ENCODE measurements at places on chromosomes 16 and 17.
A peak's percentile ranks its signal among the peaks of the same experiment; 100 is the strongest.

DNA sequence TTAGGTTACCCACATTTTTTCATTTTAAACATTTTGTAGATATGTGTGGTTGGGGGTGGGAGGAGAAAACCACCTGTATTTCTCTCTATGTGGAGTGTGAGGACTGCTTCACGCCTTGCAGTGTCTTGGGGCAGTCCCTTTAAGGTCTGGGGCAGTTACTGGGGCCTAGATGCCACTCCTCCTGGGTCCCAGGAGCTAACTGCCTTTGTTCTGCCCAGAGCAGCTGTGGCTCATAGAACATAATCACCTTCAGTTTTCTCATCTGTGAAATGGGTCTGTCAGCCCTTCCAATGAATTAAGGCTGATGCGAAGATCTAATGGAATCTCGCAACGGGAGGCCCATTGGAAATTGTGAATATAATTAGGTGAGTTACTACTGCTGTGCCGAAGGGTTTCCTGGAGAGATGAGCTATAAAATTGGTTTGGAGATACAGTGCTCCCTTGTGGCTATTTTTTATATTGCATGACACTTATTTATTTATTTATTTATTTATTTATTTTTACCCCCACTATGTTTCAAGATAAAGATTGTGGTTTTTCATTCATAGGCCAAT, 22.9 kb downstream of the DHRS7C start:
- DNase-seq = no peak

- DNase-seq = no peak
Measured at GRCh38 chr17:64193561-64193960, 63.6 kb upstream of the ERN1 start.

DNA sequence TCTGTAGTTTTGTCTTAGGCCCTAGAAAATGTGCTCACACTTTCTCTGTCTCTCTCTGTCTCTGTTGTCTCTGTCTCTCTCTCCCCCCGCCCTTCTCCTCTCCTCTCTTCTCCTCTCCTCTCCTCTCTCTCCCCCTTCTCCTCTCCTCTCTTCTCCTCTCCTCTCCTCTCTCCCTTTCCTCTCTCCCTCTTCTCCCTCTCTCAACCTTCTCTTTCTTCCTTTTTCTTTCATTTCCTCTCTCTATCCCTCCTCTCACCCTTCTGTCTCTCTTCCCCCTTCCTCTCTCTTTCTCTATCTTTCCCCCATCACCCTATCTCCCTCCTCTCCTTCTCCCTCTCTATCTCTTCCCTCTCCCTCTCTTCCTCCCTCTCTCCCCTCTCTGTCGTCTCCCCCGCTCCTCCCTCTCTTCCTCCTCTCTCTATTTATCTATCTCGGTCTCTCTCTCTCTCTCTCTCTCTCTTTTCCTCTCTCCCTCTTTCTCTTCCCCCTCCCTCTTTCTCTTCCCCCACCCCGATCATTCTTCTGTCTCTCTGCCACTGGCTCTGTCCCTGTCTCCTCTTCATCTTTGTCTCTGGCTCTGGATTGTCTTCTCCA, 107.2 kb upstream of the C16orf82 start:
- no peak for DNase-seq

GRCh38 chr16:25679511-25679910, 12.2 kb upstream of the HS3ST4 start:
- no peak for DNase-seq

DNA sequence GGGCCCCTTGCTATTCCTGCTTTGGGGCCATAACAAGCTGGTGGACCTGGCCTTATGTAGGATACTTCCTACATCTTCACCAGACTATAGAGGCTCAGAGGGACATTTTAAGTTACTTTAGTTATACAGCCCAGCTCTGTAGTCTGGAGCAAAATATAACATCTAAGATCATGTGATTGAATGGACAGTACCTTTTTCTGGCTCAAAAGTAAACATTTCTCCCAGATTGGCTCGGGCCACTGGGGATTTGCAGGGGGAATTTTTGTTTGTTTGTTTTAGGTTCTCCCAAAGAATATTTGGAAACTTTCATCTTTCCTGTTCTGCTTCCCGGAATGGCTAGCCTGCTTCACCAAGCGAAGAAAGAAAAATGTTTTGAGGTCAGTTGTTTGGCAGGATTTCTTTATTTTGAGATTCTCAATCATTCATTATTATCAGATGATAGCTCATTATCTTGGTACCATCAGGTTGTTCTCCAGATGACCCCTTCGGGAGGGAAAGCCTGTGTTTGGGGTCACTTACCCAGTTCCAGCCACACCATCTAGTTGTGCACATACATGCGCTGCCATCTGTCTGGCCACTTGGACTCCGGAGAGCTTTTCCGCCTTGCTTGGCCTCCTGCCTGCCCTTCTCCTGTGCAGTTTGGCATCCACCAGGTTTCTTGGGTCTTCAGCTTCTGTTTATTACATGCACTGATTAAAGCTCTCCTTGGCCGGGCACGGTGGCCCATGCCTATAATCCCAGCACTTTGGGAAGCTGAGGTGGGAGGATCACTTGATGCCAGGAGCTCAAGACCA, 17.2 kb downstream of the IQCK start:
- DNase-seq = no peak

GRCh38 chr17:82300228-82300627, 17.2 kb downstream of the CD7 start:
- no peak for DNase-seq

DNA sequence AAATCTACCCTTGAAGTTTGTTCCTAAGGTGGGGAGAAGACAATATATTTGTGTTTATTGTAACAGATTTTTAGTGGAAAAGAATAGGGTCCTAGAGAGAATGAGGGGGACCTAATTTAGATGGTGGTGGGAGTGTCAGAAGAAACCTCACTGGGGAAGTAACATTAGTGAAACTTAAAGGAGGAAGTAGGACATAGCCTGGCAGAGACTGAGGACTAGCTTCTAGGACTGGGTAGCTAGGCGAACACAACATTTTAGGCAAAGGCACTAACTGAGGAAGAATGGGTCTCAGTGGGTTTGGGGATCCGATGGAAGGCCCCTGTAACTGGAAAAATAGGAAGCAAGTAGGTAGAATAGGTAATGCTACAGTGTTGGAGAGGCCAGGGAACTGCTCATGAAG, 4.2 kb upstream of the ARL2BP start:
- DNase-seq = no peak

DNA sequence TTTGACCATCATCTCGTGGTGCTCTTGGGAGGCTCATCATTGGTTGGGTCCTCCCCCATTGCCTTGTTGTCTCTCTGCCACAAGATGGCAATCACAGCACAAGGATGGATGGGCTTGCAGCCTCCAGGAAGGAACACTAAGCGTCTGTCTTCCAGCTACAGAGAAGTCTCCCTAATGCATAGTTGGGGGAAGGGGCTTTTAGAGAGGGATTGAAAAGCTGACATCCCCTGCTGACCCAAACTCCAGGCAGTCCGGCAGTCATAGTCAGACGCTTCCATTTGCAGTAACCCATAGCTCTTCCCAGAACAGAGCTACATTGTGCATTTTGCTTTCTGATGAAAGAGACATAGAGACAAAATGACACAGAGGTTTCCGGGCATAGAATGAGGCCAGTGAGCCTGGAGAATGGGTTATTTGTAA, 111.4 kb downstream of the UTP18 start:
- no peak for DNase-seq

- DNase-seq = no peak
Measured at GRCh38 chr17:79147746-79148506, 73.3 kb downstream of the ENGASE start.

GRCh38 chr16:56851671-56852400, 13.2 kb upstream of the SLC12A3 start:
- no peak for DNase-seq

DNA sequence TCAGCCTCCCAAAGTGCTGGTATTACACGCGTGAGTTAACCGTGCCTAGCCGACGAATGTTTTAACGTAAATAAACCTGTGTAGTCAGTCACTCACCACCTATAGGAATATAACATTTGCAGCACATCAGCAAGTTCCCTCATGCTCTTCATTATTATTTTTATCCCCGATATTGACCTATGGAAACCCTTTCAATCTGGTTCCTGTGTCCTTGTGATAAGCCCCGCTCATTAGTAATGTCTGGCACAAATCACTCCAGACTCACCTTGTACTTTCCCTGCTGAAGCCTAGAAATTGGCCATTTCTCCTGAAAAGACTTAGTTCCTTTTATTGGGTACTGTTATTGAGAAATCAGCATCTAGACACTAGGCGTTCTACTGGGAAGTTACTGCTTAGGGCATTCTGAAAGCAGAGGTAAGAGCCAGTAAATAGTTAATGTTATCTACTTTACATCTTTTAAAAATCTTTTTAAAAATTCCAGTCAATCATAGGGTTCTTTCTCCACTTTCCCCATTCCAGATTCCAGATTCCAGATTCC, 1.5 kb upstream of the PHKG2 start:
- DNase-seq = no peak

GRCh38 chr16:50547340-50548124, 664 bp upstream of the NKD1 start:
- no peak for DNase-seq

- DNase-seq = no peak
Measured at GRCh38 chr16:72789465-72789864, 258.5 kb downstream of the ZFHX3 start.

- no peak for DNase-seq
Measured at GRCh38 chr17:40542558-40543411, 22.5 kb downstream of the CCR7 start.

DNA sequence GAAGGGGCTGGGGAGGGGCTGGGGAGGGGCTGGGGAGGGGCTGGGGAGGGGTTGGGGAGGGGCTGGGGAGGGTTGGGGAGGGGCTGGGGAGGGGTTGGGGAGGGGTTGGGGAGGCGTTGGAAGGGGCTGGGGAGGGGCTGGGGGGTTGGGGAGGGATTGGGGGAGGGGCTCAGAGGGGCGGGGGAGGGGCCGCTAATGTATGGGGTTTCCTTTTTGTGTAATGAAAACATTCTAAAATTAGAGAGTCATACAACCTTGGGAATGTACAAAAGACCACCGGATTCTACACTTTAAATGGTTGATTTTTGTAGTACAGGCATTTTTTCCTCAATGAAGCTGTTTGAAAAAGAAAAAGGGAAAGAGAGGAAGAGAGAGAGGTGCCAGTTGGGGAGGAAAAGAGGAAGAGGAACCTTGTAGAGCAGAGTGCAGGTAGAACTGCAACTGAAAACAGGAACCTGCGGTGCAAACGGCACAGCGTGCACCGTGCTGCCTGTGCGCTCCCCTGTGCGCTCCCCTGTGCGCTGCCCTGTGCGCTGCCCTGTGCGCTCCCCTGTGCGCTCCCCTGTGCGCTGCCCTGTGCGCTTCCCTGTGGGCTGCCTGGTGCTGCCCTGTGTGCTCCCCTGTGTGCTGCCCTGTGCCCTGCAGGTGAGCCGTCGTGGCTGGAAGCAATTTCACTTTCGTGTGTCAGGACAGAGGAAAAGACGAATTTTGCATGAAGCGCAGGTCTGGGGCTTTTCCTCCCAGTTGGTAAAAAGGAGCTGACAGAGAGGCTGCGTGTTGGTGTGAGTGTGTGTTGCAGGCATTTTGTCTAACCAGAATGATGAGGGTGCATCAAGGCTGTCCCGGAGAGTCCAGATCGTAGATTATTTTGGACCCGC, 40.8 kb downstream of the METRNL start:
- no peak for DNase-seq

- no peak for DNase-seq
Measured at GRCh38 chr16:82626791-82627261, at the start of gene CDH13. CDH13 (plus strand) TSS chr16:82626969.

- DNase-seq = no peak
Measured at GRCh38 chr17:10756619-10757018, 26.8 kb upstream of the TMEM220 start.

DNA sequence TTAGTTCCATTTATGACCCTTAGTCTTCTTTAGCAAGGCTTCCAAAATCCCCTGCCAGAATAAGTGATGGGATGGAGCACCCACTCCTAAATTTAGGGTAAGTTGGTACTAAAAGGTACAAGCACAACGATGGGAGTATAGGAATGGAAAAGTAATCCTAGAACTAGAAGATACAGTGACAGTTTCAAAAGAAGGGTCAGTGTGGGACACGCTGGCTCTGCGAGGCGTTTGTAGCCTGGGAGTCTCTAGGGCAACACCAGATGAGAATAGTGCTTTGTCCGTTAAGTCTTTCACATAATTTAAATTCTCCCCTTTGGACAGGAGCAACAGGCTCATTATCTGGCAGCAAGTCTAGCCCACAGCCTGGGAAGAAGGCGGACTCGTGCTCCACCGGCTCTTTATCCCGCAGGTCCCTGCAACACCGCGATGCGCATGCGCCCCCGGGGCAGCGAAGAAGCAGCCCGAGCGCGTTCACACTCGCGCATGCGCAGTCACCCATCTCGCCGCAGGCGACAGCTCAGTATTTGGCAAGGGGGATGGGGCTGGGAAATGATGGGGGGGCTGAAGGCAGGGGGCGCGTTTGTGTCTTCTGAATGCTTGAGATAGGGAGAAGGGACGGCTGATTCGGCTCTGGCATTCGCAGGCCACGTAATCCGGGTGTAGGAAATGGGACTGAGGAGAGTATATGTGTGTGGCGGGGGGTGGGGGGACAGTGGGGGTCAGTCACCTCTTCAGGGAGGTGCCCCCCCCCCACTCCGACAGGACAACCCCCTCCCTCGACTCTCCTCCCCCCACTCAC, 564 bp downstream of the SPOP start:
- peak; percentile 67 for DNase-seq

GRCh38 chr16:51567911-51568310, 416.8 kb upstream of the SALL1 start:
- DNase-seq = no peak

GRCh38 chr17:46192439-46193150, 634 bp downstream of the KANSL1 start:
- no peak for DNase-seq

DNA sequence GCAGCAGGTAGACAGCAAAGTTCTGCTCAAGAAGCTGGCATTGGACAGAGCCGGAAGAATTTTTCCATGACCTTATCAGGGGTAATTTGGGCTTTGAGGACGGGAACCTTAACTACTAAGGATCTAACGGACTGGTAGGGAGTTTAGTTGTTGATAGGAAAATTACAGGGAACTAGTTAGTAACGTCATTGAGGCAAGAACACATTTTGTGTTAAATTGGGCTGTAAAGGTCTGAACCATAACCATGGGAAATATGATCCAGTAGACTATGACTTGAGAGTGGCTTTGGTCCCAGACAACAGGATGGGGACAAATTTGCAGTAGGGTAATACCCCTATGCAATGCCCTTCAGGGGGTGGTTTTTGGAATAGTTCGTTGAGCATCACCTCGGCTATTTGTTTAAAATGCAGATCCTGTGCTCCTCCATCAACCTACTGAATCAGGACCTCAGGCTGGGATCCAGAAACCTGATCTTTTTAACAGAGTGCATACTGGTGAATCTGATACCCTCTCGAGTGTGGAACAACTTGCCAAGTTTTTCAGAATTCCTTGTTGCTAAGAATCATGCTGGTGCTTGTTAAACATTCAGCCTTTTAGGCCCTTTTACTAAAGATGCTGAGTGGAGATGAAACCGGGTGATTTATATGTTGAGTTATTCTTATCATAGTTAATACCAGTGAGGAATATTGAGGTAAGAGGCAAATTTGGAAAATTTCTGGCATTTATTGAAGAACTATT, 255.1 kb downstream of the MAP2K6 start:
- no peak for DNase-seq

- DNase-seq = no peak
Measured at GRCh38 chr17:78356101-78356713, 3.7 kb downstream of the SOCS3 start.

- no peak for DNase-seq
Measured at GRCh38 chr17:31744511-31744951, 114.5 kb downstream of the COPRS start.

Data from keratinocyte (primary cell).